ENCODE measurements at places on chromosomes 11 and 22.

DNA sequence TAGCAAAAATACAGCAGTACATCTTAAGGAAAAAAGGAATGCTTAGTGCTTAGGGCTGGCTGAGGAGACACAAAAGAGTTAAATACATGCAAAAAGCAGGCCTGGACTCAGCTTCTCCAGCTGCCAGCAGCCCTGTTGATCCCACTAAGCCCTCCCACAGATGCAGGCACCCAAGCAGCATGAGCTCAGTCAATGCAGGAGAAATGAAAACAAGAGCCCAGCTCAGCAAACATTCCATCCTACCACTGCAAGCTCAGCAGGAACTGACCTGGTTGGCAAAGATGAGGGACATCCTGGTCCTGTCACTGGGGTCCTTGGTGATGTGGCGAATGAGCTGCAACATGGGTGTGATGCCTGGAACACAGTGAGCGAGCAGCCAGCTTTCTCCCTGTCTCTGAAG, 5.8 kb downstream of the CYB5R2 start:
- DNase-seq = peak; percentile 68

DNA sequence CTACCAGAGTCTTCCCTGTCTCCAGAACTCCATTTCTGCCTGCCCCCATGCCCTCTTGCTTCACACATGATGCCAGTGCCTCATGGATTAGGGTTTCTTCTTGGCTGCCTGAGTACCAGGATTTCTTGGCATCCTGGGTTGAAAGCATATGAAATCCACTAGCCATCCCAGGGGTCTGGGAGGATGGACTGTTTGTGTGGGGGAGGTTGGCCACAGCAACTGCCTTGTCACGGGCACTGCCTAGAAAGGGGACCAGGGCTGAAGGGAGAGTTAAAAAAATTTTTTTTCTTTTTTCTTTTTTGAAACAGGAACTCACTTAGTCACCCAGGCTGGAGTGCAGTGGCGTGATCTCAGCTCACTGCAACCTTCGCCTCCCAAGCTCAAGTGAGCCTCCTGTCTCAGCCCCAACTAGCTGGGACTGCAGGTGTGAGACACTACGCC, 4.2 kb downstream of the USP35 start:
- no peak for DNase-seq

DNA sequence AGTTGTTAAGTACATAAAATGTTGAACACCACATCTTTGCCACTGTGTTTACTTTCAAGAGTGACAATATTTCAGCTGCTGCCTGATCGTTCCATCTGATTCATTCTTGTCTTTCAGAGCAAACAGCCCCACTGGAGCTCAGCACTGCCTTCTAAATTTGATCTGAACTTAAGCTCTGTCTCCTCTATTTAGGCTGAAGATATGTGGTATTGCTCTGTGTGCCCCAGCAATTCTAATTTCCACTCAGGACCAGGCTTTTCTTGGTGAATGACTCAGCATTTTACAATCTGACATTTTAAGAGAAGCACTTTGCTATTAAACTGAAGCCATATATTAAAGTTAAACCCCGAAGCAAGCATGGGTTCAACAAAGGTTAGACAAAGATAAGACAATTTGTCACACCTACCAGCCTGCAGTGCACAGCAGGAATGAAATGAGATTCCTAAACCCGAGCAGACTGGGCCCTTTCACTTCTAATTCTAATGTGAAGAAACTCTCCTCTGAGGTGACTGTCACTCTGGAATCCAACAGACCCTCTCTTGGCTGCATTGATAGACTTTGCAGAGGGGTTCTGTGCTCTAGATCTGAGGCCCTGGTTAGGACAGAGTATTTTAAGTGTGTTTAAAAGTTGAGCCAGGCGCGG, 41.7 kb upstream of the PLET1 start:
- DNase-seq = no peak

GRCh38 chr11:112722876-112723275, 238.3 kb upstream of the NCAM1 start:
- DNase-seq = no peak

DNA sequence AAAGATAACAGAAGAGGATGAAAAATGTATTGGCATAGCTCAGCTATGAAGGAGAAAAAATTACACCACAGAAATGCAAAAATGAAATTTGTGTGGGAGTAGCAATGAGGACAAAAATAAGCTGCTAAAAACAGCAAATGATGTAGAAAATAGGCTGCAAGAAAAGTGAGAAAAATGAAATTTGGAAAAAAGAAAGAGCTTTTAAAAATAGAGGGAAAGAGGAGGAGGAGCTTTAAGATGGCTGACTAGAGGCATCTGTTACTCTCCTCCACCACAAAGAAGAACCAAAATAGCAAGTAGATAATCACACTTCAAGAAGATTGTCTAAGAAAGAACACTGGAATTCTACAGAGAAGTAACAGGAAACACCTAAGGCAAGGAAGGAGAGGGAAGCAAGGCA, 23.7 kb upstream of the OR5AN1 start:
- DNase-seq = no peak

- DNase-seq = no peak
Measured at GRCh38 chr11:69320756-69321741, 27.1 kb downstream of the MYEOV start.

DNA sequence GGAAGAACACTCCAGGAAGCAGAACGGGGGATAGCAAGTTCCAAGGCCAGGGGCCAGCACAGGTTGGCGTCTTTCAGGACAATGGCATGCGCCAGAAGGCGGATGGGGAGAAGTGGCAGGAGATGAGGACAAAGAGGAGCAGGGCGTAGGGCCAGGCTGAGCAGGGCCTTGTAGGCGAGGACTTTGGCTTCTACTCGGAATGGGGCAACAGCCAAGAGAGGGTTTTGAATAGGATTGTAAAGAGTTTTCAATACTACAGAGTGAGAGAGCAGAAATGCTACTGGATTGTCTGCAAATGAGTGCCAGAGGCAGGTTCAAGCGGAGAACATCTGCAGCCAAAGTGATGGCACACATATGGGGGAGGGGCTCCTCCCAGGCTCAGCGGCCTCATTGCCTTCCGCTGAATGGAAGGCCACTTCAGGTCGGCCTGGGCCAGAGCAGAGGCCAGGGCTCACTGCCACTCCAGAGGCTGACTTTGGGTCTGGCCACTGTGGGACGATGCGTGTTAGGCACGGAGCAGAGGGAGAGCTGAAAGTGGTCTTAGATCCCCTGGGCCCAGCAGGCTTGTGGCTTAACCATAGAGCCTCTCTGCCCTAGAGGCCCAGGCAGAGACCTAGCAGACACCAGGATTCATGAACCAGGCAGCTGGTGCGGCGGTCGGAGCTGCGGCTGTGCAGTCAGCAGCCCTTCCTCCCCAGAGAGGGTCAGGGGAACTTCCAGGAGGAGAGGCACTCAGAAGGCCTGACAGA, 118.2 kb downstream of the DSCAML1 start:
- peak; percentile 86 for DNase-seq
